ENCODE measurements at places on chromosomes 2 and 18.

DNA sequence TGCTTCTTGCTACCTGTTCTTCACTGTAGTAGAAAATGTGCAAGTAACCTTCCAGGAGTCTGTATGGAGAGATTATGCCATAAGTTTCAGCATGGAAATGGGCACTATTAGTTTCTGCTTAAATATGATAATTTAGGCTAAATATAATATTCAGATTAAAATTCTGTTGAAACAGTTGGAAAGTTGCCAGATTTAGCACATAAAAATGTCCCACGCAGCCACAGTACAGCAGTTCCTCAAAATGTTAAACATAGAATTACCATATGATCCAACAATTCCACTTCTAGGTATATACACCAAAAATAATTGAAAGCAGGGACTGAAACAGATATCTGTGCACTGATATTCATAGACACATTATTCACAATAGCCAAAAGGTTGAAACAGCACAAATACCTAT, 121.2 kb downstream of the NRP2 start:
- no peak for DNase-seq

GRCh38 chr2:171741189-171741588, 53.9 kb downstream of the DYNC1I2 start:
- no peak for DNase-seq

DNA sequence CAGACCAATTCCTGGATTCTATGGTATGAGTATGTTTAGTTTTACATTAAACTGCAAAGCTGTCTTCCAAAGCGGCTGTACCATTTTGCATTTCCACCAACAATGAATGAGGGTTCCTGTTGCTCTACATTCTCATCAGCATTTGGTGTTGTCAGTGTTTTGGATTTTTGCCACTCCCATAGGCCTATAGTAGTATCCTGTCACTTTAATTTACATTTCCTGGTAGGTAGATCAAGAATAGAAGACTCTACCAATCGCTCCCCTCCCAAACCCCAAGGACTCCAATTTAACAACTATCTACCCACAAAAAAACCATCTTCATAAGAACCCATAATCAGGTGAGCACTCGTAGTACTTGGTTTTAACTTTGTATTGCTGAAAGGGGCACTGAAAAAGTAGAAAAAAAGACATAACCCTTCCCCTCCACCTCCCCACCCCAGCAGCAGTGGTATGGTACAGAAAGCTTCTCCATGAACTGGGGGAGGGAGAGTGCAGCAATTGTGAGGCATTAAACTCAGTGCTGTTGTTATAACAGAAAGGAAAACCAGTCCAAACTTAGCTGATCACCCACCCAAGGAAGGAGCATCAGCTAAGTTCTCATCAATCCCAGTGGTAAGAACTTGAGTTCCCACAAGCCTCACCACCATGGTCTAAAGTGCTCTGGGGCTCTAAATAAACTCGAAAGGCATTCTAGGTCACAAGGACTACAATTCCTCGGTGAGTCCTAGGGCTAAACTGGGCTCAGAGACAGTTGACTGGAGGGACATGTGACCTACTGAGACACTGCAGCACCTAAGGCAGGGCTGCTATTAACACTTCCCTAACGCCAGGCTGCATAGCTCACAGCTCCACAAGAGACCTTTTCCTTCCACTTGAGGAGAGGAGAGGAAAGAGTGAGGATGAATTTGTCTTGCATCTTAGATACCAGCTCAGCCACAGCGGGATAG, 35.5 kb upstream of the CYTIP start:
- DNase-seq, result no peak

GRCh38 chr2:173075056-173075780, 428 bp upstream of the MAP3K20 start:
- no peak for DNase-seq

GRCh38 chr2:68839260-68839833, 31.9 kb downstream of the BMP10 start:
- no peak for DNase-seq

DNA sequence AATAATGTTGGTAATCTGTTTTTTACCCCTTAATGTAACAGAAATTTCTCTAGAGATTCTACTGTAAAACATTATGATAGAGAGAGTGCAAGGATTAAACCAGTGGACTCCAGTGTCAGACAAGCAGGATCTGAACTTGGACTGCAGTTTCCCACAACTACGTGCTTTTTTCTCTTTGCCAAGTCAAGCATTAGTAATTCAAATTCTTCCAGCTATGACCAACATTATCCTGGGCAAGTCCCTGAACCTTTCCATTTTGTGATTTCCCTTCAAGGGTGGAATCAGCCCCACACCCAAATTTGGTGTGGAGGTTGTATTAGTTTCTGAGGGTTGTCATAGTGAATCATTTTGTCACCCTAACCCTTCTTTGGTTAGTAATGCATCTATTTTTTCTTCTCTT, 482.0 kb downstream of the ZNF516 start:
- no peak for DNase-seq

- no peak for DNase-seq
Observed at GRCh38 chr18:73893880-73894279, 253.8 kb downstream of the FBXO15 start.

DNA sequence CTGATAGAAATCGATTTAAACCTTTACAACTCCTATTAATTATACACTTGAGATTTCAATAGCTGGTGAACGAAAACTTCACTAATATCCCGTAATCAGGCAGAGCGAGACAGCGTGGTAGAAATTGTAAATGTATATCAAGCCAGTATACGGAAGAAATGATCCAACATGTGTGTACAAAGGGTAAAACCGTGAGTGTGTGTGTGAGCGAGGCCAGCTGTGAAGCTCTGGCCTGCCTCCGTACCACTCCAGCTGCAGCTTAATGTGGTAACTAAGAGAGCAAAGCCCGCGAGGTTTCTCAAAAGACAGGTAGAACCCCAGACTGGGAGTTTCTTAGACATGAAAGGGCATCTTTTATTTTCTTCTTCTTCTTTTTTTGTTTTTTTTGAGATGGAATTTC, 52.3 kb upstream of the ZNF516 start:
- DNase-seq, result no peak

- no peak for DNase-seq
Observed at GRCh38 chr18:37242826-37243560, 322.6 kb downstream of the CELF4 start.

DNA sequence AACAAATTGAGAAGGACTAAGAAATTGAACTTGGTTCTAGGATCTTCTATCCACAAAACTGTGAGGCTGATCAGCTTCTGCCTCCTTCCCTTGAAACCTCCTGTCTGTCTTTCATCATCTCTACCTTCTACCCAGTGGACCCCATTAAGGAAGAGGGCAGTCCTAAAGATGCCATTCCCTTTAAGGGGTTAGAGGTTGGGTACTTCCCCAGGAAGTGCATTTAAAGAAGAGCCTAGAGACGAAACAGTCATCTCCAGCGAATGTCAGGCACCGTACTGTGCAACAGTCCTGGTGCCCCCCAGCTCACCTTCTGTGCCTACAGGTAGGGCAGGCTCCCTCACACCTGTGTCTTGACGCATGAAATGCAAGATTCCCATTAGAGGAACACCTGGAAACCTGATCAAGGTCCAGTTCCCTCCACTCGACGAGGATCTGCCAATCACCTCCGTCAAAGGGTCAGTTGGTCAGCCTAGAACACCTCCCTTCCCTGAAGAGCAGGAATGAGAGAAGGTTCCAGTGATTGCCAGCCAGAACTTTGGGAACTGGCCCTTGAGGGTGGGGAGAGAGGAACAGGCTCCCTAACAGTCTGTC, 20.9 kb downstream of the LOXHD1 start:
- DNase-seq, result peak; percentile 38

DNA sequence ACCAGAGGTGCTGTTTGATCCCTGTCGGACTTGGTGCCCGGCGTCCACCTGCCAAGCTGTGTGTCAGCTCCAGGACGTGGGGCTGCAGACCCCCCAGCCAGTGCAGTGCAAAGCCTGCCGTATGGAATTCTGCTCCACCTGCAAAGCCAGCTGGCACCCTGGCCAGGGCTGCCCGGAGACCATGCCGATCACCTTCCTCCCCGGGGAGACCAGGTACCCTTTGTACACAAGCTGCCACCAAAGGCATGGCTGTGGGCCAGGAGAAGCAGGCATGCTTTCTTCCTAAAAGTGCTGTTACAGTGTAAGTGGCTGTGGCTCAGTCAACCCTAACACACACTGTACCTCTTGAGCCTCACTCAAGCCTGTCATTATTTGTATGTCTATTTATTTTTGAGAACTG, 103.3 kb downstream of the RNF144A start:
- no peak for DNase-seq

- DNase-seq, result no peak
Observed at GRCh38 chr18:79698668-79699335, 19.2 kb downstream of the CTDP1 start.

DNA sequence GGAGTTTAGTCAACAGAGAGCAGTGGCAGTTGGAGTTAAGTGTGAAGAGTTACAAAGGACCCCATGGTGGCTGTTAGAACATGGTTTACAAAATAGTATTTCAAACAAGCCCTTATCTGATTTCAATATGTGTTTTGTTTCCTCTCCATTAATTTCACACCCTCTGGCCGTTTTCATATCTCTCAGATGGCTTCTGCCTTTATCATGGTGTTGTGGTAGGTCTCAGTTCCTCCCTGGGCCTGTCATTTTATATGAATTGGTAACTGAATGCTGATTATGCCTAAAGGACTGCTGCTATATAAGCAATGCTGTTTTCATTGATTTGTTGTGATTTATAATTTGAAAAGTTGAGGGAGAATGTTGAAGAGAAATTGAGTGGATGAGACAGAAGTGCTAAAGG, 686.7 kb downstream of the NYAP2 start:
- DNase-seq, result no peak

- no peak for DNase-seq
Observed at GRCh38 chr18:34709750-34710441, at the start of gene DTNA. TSS of gene DTNA (plus strand) at chr18:34710298. CDS start at chr18:34755977, 45,679 bp downstream.

DNA sequence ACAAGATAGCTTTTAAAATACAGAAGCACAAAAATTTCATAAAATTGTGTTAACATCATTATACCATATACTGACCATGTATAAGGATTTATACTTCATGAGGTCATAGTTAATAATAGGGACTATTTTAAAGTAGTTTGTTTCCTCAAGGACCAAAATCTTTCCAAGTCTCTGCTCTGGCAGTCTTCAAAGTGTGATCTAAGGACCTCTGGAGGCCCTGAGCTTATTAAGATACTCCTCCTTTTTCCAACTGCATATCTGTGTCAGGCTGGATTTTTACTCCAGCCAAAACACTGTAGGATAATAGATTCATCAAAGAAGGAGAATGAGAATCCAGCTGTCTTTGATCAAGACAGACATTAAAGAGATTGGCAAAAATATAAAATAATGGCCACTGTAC, 1.7 kb upstream of the SCYGR2 start:
- no peak for DNase-seq

GRCh38 chr2:172404824-172405223, 22.6 kb upstream of the ITGA6 start:
- no peak for DNase-seq

DNA sequence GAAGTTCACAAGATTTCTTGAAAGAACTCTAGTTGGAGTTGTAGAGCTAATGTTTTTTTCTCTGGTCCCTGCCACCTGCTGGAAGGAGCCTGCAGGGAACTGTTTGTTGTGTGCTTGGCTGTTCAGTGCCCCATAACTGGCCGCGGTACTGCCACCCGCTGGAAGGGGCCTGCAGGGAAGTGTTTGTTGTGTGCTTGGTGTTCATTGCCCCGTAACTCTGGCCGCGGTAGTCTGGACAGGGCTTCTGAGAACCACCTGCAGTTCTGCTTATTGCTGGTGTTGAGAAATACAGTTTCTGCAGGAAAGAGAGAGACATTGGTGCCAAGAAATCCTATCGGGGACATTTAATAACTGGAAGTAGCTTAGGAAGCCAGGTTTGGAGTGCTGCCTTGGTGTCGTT, 58.1 kb downstream of the AGAP1 start:
- peak; percentile 61 for DNase-seq

- no peak for DNase-seq
Observed at GRCh38 chr2:216015722-216016464, 2.5 kb upstream of the MREG start.

DNA sequence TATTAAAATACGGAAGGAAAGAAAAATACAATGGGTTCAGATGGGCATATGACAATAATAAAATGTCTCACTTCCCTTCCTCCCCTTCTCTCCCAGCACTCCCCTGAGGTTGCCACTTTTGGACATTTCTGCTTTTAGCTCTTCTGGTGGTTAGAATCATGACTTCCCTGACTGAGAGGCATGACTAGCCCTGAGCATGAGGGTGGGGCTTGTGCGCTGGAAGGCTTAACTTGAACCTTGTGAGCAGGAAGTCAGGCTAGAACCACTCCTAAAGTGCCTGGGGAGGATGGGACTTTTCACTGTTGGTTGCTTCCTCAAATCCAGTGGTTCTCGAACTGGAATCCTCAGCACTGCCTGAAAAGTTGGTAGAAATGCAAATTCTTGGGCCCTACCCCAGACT, 19.7 kb upstream of the ARHGAP25 start:
- peak; percentile 69 for DNase-seq

DNA sequence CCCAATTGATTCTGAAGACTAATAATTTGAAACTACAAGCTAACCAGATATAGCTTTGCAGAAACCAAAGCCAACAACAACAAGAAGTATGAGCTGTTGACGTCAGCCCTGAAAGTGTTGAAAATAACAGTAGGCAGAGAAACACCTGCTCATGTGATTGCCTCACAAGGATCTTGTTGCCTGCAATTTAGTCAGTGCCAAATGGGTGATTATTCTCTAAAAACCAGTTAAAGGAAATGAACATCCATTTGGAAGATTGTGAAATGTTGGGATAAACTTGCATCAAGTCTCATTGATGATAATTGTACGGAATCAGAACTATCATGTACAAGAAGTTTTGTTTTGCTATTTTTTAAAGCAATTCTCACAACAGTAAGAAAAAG, 2.8 kb downstream of the CYTIP start:
- no peak for DNase-seq

GRCh38 chr2:159128191-159128590, 158.3 kb downstream of the WDSUB1 start:
- DNase-seq, result no peak

GRCh38 chr2:174673876-174674275, 76.3 kb upstream of the WIPF1 start:
- DNase-seq, result no peak

DNA sequence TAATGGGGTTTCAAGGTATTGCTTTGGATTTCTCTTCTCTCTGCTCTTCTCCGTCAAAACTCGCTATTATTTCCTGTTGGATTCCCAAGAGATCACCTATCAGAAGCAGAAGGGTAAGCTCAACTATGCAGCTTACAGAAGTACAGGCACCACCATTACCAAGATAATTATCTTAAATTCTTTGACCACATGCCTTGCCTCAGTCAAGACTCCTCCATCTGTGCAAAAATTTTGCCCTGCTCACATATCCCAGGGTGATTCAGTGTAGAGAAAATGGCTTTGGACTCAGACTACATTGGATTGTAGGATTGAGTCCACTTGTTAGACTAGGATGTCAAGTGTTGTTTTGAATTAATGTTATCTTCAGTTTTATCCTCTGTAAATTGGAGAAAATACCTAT, 698.7 kb downstream of the TDRD15 start:
- DNase-seq, result no peak

DNA sequence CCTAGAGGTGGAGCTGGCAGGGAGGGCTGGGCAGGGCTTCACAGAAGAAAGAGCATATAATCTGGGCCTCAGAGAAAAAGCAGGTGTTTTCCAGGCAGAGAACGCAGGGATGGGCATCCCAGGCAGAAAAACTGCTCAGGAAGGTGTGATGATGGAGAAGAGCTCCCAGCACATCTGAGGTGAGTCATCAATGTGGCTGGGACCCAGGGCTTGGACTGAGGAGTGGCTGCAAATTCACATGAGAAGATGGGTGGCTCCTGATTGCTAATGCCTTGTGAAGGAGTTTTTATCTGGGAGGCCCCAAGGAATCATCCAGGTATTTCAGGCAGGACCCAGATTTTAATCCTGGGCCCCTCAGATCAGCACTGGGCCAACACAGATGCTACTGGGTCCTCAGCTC, 10.2 kb downstream of the IL1F10 start:
- DNase-seq, result no peak

- peak; percentile 53 for DNase-seq
Observed at GRCh38 chr2:20401489-20401835, 45.4 kb upstream of the RHOB start.

All from right atrium auricular region (tissue), 2 donors.